ENCODE measurements at places on chromosomes 7 and 10. TPM values are rescaled to one million over a fixed set of nuclear protein-coding genes. Genes with fewer than 3 reads are reported as not detected.

The NKX2-3 gene
- total RNA-seq = not detected

The FAM25A gene
- total RNA-seq = not detected

The NPY4R2 gene
- total RNA-seq = not detected

The PLXNA4 gene
- not detected for total RNA-seq

The POU6F2 gene
- total RNA-seq = not detected

All from mammary epithelial cell (primary cell).